ENCODE measurements at places on chromosomes 16 and 17.

DNA sequence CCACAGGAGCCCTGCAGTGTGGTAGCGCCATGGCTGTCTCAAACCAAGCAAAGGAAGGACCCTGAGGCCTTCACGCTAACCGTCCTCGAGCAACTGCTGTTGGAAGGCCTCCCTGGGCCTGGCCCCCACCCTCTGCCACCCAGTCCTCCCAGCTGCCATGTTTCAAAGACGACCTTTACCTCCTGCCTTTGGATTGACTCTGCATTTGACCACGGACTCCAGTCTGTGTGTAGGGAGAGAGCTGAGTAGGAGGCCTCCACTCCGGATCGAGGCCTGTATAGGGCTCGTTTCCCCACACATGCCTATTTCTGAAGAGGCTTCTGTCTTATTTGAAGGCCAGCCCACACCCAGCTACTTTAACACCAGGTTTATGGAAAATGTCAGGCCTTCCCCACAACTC lies 24.3 kb downstream of the PLCD3 start:
- no peak for ATAC-seq

- ATAC-seq, result no peak
These were observed 116.3 kb downstream of the USP22 start for GRCh38 chr17:20926532-20926931.

DNA sequence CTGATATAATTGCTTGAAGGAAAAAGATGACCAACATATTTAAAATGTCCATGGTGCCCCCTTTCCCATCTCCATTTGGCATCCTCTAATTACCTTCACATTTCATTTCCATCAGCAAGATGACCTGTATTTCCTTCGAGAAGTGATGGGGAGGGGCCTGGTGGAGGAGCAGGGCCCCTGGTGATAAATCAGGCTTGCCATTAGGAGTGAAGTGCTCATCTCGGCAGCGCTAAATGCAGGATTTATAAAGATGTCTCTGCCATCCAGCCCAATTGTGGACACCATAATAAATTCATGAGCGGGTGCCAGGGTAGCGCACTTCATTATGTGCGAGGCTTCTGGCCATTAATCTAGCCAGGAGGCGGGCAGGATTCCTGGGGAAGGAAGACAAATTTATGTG lies 101.5 kb upstream of the IRX6 start:
- ATAC-seq, result no peak

- ATAC-seq, result no peak
These were observed 8.1 kb upstream of the MRPL58 start for GRCh38 chr17:75004371-75004770.

DNA sequence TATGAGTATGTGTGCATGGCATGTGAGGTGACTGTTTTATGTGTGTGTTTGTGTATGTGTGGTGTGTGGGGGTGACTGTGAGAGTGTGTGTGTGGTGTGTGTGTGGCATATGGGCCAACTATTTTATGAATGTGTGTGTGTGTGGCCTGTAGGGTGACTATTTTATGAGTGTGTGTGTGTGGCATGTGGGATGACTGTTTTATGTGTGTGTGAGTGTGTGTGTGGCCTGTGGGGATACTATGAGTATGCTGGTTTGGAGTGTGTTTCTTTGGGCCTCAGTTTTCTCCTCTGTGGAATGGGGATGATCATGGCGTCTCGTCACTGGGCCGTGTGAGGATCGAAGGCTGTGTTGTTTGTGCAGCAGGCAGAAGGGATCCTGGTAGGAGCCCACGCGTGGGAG lies 152.1 kb upstream of the PLCG2 start:
- ATAC-seq, result peak; percentile 4

GRCh38 chr17:15284537-15284936 lies 19.4 kb upstream of the PMP22 start:
- no peak for ATAC-seq

- ATAC-seq, result no peak
These were observed 5.6 kb upstream of the STX1B start for GRCh38 chr16:31016018-31016417.
